AG08395 (cell line): ENCODE measurements at places on chromosomes 3 and 15.
A peak's percentile ranks its signal among the peaks of the same experiment; 100 is the strongest.

GRCh38 chr15:100873029-100873677 lies 6.5 kb upstream of the ALDH1A3 start:
- DNase-seq = peak; percentile 89

DNA sequence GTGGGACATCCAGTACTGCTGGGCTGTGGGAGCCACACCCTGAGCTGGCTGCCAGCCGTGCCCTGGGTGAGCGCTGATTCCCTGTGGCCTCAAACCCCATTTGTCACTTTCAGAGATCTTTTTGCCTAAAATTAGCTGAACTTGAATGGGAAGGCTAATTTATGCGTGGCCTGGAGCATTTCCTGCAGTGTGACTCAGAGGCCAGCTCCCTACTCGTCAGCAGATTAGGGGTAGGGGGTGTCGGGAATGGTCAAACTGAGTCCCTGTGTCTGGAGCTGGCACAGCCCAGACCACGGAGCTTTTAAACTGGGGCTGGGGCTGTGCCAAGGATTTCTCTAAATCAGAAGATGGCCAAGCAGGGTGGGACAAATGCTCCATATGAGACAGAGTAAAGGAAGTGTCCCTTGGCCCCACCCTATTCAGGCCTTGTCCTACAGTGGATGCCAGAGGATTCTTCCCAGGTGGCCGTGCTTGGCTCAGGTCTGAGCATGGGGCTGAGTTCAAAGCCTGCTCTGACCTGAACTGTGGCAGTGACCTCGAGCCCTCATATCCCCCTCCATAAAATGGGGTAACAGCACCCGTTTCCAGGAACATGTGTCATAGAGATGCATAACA lies 59.7 kb downstream of the ATP2B2 start:
- peak; percentile 33 for DNase-seq

GRCh38 chr3:138203938-138204337 lies 16.8 kb downstream of the ARMC8 start:
- DNase-seq = no peak

GRCh38 chr3:162521669-162522068 lies 1025.1 kb downstream of the OTOL1 start:
- no peak for DNase-seq

DNA sequence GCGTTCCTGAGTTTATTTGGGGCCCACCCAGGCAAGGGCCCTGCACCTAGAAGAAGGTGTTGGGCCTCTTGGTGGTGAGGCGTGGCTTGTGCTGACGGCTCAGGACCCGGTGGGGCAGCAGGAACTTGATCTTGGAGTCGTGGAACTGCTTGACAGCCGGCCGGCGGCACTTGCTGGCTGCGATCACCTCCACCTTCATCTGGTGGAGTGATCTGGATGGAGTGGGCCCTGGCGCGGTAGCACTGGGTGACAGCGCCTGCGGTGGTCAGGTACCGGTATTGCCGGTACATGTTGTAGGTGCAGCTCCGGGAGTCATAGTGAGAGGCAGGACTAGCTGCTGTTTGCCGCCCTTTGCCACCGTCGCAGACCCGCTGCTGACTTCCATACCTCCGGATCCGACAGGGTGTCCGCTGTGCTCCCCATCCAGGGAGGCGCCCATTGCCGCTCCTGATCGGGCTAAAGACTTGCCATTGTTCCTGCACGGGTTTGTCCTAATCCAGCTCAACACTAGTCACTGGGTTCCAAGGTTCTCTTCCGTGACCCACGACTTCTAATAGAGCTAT lies 136.8 kb downstream of the ANO10 start:
- DNase-seq = no peak

DNA sequence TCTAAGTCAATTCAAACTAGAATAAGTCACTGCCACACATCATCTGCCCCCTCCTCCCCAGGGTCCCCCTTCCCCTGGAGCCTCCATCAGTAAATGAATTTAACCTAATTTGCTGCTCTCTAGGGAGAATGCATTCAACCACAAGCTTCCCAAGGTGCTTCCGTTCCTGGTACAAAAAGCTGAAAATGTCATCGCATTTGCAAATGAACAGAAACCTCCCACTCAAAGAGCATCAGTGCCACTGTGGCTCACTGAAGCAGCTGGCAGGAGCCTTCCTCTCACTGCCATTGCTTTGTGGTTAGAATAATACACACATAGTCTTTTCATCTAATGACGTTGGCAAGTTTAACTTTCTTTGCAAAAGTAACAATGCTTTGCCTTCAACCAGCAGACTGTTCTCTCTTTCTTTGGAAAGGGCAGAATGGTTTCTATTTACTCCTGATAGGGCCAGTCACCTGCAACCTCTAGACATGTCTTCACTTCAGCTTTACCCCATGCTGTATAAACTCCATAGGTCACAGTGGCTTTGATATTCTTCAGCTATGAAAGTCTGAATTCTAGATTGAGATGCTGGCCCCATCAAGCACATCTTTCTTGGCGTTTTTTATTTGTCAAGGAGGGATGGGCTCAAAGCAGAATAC lies 238.1 kb downstream of the CPNE4 start:
- DNase-seq = no peak

GRCh38 chr3:135311699-135312098 lies 516.6 kb downstream of the EPHB1 start:
- DNase-seq = no peak

DNA sequence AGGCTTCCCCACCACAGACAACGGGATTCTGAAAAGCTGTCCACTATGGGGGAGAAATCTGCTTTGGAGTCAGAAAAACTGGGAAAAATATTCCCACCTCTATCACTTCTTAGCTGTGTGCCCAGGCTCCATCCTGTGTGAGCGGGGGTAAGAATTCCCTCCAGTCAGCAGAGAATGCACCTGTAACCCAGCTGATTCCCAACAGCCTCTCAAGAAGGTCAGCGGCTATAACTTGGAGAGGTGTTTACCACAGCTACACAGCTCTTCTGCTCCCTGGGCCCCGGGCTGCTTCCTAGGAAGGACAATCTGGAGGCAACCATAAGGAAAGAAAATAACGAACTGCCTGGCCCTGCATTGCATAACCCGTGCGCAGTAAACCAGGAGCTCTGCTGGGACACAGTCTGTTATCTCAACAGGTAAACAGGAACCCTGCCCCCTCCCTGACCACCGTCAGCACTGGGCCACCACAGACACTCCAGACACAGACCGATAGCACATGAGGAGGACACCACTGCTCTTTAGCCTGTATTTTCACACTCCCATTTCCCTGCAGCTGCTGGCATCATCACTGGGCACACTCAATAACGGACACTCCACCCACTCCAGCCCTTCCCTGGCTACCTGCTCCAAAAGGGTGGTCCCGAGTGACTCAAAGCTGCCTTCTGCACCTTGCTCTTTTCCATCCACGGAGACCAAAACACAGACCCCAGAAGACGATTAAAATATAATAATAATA lies 2.1 kb downstream of the RAB43 start:
- DNase-seq = no peak

DNA sequence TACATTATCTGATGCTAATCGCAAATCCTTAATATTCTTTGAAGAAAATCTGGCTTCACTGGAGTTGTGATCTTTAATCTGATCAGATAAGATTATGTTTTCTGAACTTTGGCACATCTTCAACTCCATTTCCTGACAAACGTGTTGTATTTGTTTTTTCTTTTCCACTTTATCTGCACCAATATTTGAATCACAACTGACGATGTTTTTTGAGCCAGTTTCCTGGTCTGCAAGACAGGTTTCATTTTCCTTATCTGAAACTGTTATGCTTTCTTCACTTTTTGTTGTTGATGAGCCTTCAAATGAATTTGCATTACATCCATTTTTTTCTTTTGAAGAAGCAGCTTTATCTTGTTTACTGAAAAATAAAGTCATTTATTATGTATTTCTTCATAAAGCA lies 101.5 kb downstream of the ZNF280D start:
- DNase-seq = no peak

GRCh38 chr3:106247902-106248684 lies 379.3 kb upstream of the CBLB start:
- DNase-seq = peak; percentile 11

DNA sequence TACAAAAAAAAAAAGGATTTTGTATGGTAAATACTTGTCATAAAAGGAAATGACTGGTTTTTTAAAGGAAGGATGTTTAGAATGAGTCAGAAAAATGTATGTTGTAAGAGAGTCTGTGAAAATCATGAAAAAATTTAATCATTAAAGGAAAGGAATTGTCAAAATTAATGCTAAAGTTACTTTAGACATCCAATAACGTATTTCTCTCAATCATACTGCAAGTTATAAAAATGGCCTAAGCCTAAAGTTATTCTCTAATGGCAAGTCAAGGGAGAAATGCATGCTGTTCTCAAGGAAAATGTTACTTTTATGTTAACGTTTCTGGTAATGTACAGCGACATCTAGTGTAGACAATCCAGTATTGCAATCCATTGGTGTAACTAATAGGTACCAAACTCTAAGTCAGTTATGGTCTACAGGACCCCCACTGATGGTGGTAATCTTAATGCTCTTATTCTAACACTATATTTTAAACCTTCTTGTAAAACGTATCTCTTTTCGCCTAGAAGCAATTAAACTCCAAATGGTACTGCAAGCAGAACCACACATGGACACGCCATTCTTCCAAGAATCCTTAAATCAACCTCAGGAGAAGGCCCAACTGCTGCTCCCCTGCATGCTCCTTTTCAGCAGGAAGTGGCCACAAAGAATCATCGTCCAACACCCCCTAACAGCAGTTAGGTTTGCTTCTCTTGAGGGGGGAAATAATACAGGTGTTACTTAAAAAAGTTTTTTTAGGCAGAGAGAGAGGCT lies 35.2 kb downstream of the NCEH1 start:
- DNase-seq = peak; percentile 42

DNA sequence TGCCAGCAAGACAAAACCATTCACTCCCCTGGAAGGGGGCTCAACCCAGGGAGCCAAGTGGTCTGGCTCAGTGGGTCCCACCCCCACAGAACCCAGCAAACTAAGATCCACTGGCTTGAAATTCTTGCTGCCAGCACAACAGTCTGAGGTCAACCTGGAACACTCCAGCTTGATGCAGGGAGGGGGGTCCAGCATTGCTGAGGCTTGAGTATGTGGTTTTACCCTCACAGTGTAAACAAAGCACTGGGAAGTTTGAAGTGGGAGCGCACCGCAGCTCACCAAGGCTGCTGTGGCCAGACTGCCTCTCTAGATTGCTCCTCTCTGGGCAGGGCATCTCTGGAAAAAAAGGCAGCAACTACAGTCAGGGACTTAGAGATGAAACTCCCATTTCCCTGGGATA lies 81.7 kb downstream of the MSL2 start:
- no peak for DNase-seq

- DNase-seq = no peak
These were observed 571.8 kb upstream of the IL12A start for GRCh38 chr3:159416856-159417255.

- no peak for DNase-seq
These were observed 6.7 kb upstream of the ZNF609 start for GRCh38 chr15:64453689-64454037.

DNA sequence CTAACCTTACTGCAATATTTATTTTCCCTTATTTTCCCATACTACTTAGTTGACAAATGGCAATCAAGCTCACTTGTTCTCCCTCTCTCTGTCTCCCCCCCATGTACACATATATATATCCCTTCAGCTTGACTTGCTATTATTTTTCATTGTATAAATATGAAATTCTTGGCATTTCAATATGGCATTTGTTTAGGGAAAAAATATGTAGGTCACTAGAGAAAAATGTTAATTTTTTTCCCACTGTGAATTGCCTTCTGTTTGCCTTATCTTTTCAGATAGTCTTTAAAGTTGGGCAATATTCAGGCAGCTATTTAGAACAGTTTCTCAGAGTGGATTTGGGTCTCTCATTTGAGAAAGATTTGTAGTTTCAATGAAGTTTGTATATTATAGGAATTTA lies 62.8 kb upstream of the UTS2B start:
- no peak for DNase-seq

- DNase-seq = no peak
These were observed 2.9 kb downstream of the ADPRH start for GRCh38 chr3:119582178-119582577.

DNA sequence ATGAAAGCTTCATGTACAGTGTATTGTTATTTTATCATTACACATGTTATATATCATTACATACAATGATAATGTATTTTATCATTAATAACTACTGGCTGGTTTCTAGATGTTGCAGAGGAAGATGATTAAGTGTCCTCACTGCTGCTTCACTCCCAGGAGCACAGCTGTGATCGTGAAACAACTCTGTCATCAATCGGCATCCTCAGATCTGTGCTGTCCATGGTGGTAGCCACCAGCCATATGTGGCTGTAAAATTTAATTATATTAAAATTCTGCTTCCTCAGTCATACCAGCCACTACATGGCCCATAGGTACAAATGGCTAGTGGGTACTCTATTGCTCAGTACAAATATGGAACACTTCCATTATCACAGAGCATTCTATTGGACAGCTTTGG lies 379.4 kb upstream of the CFAP20DC start:
- no peak for DNase-seq

DNA sequence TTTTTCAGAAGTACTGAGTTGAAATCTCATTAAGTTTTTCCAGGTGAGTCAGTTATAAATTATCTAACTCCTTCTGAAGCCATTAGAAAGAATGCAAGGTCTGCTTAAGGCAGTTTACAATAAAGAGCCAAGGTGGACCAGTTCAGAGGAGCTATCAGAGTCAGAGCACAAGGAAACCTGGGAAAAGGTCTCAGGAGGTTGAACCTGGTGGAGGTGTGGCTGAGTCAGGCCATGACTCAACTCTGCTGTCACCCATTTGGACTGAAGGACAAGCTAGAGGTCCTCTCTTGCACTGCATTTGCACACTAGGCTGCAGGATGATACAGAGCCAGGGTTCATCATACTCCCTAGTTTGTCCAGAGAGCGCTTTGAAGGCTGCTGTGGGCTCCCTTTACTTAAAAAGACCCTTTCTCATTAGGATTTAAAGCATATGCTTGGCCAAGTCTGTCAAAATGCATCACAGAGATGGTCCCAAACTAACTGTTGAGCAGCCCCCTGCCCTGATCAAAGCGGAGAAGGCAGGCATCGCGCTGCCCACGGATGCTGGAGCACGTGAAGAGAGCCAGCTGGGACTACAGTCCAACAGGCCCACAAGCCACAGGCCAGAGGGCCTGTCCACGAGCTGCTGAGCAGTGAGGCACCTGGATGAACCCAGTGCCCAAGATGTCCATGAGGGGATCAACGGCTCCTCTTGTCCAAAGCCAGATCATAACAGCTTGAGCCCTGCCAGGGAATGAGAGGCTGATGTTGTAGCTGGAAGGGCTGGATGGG lies 26.0 kb upstream of the MRPS22 start:
- DNase-seq = no peak

- peak; percentile 26 for DNase-seq
These were observed 12.4 kb downstream of the AMIGO3 start for GRCh38 chr3:49707113-49707480.
